Myocyte (in vitro differentiated cells): ENCODE measurements at places on chromosomes 1 and 21. TPM values are rescaled to one million over a fixed set of nuclear protein-coding genes. Genes with fewer than 3 reads are reported as not detected.

MYOM3 gene
- 113 and 161 TPM in 2 replicates for total RNA-seq

- peak; percentile 42 for DNase-seq
Measured at GRCh38 chr1:236759252-236759859, 35.7 kb upstream of the MTR start.

CLDN17 gene
- total RNA-seq = not detected in 2 replicates

DCDC2B gene
- 0.11 TPM in 1 of 2 replicates, not detected in the other for total RNA-seq

GRCh38 chr1:172948457-172948856, 102.3 kb downstream of the TNFSF18 start:
- peak; percentile 49 for DNase-seq

TCHH gene
- total RNA-seq = not detected in 2 replicates

DNA sequence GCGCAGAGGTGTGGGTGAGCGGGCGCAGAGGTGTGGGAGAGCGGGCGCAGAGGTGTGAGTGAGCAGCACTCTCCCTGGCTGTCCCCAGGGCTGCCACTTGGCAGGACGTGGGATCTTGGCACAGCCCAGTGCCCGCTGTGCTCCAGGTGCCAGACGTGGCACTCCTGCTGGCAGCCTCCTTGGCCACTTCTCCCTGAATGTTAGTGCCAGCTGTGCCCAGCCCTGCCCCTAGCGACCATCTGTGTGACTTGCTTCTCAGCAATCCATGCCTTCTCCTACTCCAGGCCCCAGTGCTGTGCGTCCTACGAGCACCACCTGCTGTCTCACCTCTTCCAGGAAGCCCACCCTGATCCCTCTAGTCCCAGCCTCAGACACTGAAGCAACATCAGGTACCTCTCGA, 30.5 kb downstream of the KRTAP10-1 start:
- DNase-seq = peak; percentile 45

GRCh38 chr1:155301342-155301841, at the start of gene PKLR:
TSS of gene PKLR (minus strand) at chr1:155301438. CDS start at chr1:155301395, 43 bp downstream.
- DNase-seq = no peak

CACNA1S gene
- total RNA-seq = 57.2 and 58.9 TPM in 2 replicates

FAM72B gene
- total RNA-seq = 0.21 and 0.26 TPM in 2 replicates

GRCh38 chr1:201539561-201540431, 869 bp downstream of the NAV1 start:
- DNase-seq = peak; percentile 86

MYOCOS gene
- total RNA-seq = not detected in 2 replicates

GRCh38 chr21:37208056-37208721, 58.9 kb downstream of the VPS26C start:
- peak; percentile 87 for DNase-seq

DNA sequence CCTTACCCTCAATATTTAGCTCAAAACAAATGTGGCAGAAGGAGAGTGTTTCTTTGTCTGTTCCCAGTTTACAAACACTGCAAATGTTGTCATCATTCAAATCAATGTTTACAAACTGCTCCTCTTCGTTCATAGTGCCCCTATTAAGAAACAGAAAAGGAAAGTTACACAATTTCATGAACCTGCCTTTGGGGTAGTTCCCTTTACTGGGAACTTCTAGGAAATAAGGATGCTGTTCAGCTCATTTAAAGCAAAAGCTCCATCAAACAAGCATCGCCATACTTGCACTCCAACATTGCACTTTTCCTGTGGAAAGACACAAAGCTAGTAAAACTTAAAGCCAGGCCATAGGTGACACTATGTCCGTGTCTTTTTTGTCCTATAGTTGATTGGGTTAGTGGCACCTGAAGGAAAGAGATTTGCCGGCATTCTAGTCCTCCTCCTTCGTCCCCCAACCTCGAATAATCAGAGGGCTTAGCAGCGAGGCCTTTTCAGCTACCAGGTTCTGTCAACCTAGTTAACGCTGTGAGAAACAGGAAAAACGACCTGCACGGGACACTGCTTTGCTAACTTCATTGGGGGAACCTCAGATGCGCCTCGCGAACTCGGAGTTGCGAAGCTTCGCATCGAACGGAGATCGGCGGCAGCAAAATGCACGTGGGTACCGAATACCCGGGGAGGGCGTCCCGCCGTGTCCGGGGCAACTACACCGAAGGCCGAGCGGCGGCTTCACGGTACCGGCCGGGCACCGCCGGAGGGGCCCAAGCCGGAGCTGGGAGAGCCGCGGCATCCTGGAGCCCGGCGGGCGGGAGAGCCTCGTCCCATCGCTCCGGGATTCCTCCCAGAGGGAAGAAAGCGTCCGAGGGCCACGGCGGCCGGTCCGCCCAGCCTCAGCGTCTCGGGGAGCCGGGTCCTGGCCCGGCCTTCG, 706 bp downstream of the C21orf91 start:
- peak; percentile 40 for DNase-seq

DNA sequence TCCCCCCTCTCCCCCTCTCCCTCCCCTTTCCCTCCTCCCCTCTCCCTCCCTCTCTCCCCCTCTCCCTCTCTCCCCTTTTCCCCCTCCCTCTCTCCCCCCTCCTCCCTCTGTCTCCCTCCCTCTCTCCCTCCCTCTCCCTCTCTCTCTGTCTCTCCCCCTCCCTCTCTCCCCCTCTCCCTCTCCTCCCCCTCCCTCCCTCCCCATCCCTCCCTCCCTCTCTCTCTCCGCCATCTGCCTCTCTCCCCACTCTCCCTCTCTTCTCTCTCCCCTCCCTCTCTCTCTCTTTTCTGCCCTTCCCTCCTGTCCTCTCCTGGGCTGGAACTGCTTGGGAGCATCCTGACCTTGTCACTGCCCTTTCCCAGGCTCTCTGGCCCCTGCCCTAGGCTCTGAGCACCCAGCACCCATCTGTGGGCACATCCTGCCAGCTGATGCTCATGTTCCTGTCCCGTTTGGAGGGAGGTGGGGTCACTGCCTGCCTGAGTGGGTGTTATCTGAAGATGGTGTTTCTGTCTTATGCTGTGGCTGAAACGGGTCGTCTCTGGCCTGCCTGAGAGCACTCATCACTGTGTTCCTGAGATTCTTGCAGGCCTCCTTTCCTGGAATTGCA, 10.8 kb downstream of the FTCD start:
- DNase-seq = no peak

- peak; percentile 84 for DNase-seq
Measured at GRCh38 chr1:30525971-30526651, 197.3 kb downstream of the MATN1 start.

GRCh38 chr1:85992791-85993190, 163.8 kb downstream of the COL24A1 start:
- peak; percentile 47 for DNase-seq

DNA sequence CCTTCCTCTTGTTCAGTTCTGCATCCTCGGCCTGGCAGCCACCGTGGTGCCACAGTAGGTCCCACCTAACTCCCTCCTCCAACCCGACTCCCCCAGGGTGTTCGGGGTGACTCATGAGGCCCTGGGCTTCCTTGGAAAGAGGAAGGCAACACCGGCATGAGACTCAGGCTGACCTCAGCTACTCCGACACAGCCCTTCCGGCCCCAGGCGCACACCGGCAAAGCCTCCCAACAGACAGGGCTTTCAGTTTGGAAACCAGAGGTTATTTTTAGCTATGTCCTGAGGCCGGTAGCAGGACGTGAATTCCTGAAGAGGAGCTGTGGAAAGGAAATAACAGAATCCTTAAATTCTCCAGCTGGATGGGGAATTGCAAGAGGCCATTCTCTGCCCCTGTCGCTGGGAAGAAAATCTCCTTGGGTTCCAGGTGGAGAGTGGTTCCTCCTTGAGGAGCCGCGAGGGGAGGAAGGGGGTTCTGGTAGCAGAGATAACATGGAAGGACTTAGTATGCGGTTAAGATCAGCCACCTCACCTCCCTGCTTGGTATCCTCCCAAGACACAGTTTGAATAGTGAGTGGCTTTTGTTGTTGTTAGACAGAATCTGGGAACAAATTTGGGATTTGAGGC, 24.4 kb downstream of the PLXNA2 start:
- DNase-seq = peak; percentile 70
